Dermis blood vessel endothelial cell (primary cell): ENCODE measurements at places on chromosomes 12 and 14.
A peak's percentile ranks its signal among the peaks of the same experiment; 100 is the strongest.

DNA sequence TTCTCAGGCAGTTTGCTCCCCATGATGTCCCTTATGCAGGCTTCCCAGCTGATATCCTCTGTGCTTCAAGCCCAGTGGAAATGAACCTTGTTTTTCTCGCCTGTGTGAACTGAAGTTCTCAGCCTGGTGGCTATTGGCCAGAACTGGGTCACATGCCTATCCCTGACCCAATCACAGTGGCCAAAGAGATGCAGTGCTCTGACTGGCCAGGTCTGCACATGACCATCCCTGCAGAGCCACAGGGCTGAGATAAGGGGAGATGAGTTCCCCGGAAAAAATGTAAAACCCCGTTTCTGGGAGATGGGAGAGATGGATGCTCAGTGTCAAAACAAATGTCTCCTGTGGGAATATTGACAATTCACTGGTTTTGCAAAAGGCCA is 34.7 kb upstream of the FZD10 start:
- DNase-seq = no peak

- no peak for DNase-seq
These were observed 120.3 kb upstream of the PLEKHG7 start for GRCh38 chr12:92582475-92582874.

DNA sequence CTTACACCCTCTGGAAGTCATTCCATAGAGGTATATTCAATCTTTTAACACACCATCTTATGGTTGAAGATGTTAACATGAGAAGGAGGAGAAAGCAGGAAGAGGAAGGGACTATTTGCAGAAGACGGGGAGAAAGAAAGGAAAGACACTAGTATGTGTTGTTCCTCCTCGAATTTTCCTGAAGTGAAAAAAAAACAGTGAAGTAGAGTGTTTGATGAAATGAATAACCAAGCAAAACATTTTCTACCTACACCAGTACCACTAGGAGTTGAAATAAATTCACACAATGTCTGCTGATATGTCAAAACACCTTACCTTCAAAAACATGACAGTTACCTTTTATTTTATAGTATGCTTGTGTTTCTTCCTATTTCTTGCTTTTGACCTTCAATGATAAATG is 1.4 kb upstream of the CNOT2 start:
- no peak for DNase-seq

DNA sequence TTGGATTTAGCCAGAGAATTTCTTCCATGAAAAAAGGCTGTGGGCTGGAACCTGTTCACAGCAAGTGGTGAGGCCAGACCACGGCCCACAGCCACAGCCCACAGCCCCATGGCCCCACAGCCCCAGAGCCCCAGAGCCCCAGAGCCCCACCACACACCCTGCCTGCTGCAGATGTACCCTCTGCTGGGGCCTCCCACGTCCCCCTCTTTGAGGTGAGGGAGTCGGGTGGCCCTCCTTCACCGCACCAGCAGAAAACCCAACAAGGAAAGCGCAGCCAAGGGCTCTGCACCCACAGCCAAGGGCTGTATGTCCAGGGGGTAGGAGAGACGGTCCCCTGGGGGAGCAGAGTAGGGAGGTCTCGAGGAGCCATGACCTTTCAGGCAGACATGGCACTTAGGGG is 327.5 kb upstream of the DIO3 start:
- DNase-seq = no peak

GRCh38 chr12:9367201-9367600 is 159.0 kb upstream of the PZP start:
- DNase-seq = no peak

- no peak for DNase-seq
These were observed 48.1 kb upstream of the RIN3 start for GRCh38 chr14:92465353-92466055.

- no peak for DNase-seq
These were observed 336.4 kb downstream of the PCNX1 start for GRCh38 chr14:71243697-71244096.

- no peak for DNase-seq
These were observed 120.6 kb upstream of the CDKN3 start for GRCh38 chr14:54275997-54276725.

DNA sequence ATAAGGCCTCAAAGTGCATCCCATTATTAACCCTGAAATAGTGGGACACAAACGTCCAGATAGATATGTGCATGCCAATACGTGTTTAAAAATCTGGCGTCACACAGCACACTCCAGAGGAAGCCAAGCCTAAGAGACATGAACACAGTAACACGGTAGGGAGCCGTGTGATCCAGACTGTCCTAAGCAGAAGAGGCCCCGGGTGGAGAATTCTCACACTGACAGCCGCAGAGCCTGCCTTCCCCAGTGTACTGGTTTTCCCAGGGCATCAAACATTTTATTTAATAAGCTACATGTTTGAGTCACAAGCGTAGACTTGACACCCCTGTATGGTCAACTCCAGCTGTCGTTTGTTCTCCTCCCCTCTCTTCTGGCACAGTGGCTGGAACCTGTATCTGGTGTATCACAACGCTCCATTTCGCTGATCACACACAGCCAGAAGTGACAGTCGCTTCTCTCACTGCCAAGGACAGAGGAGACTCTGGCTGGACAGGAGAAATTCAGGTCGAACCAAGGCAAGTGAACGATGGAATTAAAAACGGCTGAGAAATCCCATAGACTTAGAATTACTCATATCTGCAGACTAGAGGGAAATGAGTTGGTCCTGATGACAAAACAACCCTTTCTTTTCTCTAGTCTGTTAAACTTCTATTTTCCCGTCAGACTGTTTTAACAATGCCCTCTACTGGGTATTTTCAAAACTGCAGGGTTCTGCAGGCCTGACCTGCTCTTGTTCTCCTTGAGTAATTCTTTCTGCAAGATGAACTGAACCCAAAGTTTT is 359.9 kb downstream of the RGS6 start:
- DNase-seq = peak; percentile 42

GRCh38 chr14:50669441-50669986 is 1.4 kb upstream of the SAV1 start:
- no peak for DNase-seq

DNA sequence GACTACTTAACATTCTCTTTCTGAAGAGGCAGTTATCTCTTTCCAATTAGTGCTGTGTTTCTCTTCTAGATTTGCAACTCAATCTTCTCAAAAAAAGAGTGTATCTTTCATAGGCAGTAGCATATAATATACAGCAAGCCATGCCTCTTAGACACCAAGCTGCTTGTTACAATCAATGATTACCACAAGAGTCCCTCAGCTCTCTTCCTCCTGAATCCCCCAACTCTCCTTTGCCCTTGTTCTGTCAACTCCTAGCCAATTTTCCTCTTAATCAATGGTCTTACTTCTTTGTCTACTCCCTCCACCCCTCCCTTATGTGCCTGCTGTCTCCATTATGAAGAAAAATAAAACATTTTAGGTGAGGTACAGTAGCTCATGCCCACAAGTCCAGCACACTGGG is 2.6 kb downstream of the TMTC1 start:
- DNase-seq = no peak

DNA sequence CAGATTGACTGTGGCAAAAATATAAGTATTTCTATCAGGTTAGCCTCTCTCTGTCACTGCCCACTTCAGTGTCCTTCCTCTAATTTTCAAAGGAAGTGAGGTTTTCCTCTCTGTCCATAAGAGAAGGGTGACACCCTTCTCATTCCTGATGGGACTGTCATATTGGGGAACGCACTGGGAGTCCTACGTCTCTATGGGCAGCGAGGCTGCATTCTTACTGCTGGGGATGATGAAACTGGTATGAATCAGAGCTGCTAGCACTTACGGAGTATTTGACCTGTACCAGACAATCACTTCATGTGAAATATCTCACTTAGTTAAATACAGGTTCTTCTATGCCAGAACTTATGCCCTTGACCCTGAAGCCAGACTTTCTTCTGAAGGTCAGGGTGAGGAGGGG is 436.3 kb downstream of the DPF3 start:
- DNase-seq = no peak

DNA sequence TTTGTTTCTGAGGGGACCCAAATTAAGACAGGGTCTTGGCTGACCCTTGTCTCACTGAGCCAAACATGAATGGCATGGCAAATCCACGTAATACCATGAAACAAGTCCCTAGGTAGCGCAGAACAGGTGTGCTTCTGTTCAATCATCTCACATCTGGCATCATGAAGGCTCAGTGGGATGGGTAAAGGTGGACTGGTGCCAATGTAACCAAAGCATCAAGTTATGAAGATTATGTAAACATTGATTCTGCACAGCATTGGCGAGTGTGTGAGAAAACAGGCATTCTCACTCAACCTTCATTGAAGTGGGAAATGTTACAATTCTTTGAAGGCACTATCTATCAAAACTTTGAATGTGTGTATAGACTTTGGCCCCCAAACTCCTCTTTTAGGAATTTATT is 41.9 kb downstream of the PTGER2 start:
- no peak for DNase-seq
